ENCODE measurements at places on chromosomes 1 and 21. TPM values are rescaled to one million over a fixed set of nuclear protein-coding genes. Genes with fewer than 3 reads are reported as not detected.

DNA sequence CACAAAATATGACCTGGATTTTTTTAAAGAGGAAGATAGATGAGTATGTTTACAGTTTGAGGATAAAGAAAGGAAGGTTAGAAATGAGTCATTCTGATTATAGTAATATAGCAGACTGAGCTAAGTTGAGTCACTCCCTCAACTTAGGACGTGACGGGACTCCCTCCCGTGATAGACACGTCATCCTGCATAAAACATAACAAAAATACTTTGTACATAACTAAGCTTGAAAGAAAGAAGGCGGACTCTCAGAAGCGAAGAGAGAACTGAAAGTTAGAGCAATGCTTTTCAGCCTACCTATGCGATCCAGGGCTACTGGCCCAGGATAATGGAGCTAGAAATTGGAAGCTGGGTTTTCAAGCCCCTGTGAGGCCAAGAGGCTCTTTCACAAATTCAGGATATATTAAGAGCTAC lies 53.0 kb upstream of the DESI2 start:
- H3K4me1 ChIP-seq: peaks cover 15% of the 10 kb centered on the region
- H3K36me3 ChIP-seq: no peaks in the 10 kb centered on the region
- H3K4me3 ChIP-seq: peak overlapping the region; percentile 12
- peak; percentile 96 for DNase-seq
- peak overlapping the region; percentile 92 for H3K27ac ChIP-seq

The CCT3 gene
- 330 TPM for total RNA-seq

DNA sequence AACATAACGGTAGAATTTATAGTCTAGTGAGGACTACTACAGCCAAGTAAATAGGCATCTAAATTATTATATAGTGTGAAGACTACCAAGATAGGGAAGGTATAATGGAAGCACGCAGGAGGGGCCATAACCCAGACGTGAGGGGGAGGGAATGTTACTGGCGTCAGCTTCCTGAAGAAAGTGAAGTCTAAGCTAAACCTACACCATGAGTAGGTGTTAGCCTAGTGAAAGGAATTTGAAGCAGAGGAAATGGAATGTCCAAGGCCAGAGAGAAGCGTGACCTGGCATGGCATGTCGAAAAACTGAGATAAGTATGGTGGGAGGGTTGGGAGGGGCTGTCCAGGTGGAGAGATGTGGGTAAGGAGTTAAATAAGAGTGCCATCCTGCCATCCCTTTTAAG lies 140.5 kb downstream of the SLC44A5 start:
- peaks cover 23% of the 10 kb centered on the region for H3K4me1 ChIP-seq
- DNase-seq: no peak
- H3K27me3 ChIP-seq: no peaks in the 10 kb centered on the region
- H3K27ac ChIP-seq: no peak overlapping the region
- H3K4me3 ChIP-seq: no peak overlapping the region

GRCh38 chr1:11412141-11412540 lies 66.8 kb upstream of the DISP3 start:
- no peaks in the 10 kb centered on the region for H3K4me1 ChIP-seq
- no peak overlapping the region for H3K27ac ChIP-seq
- no peaks in the 10 kb centered on the region for H3K27me3 ChIP-seq
- no peaks in the 10 kb centered on the region for H3K36me3 ChIP-seq
- DNase-seq: no peak
- H3K4me3 ChIP-seq: no peak overlapping the region

DNA sequence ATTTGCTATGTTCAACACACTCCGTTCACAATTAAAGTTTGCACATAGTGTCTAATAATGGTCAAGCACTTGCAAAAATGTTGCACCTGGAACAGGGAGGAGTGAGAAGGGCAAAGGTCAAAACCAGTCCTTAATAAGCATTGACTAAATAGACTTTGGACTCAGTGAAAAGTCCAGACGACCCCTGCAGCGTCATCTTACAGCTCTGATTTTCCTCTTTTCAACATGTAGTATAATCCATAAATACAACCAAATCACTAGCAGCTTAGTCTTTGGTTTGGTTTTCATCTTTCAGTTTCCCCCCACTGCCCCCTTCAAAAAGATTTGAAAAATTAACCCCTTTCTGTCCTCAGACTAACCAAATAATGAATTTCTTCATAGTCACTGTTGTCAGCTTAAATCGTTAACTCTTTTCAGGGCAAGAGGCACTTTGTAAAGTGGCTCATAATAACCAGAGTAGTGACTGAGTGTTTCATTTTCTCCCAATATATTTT lies 290.3 kb downstream of the PTPRC start:
- peaks cover 49% of the 10 kb centered on the region for H3K4me1 ChIP-seq
- H3K27me3 ChIP-seq: no peaks in the 10 kb centered on the region
- no peak overlapping the region for H3K4me3 ChIP-seq
- no peak for DNase-seq

The TMCC2 gene
- total RNA-seq: 2.1 TPM
